Testis (tissue), 5 donors: ENCODE measurements at places on chromosomes 2 and 18. TPM values are rescaled to one million over a fixed set of nuclear protein-coding genes. Genes with fewer than 3 reads are reported as not detected.

DNA sequence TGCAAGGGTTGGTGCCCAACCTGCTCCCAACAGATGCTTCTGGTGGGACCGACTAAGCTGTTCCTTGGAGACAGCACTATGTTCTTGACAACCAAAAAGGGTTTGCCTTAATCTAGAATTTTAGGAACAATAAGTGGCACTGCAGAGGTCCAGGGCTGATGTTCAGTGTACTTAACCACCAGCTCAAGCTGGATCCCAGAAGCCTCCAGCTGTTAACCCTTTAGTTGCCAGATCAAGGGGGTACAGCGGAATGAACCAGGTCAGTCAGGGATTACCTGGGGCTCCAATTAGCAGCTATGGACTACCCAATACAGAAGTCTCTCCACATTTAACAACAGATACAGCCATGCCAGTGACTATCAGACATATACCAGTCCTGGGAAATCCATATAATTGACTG lies 3.5 kb downstream of the GPR75 start:
- no peak for DNase-seq
- H3K4me1 ChIP-seq, result no peaks in the 10 kb centered on the region
- no peaks in the 10 kb centered on the region for H3K27me3 ChIP-seq
- H3K27ac ChIP-seq, result no peak overlapping the region

C2orf66 gene
- 0.87 TPM for polyA plus RNA-seq

NEUROD1 gene
- polyA plus RNA-seq, result 0.62 TPM

DNA sequence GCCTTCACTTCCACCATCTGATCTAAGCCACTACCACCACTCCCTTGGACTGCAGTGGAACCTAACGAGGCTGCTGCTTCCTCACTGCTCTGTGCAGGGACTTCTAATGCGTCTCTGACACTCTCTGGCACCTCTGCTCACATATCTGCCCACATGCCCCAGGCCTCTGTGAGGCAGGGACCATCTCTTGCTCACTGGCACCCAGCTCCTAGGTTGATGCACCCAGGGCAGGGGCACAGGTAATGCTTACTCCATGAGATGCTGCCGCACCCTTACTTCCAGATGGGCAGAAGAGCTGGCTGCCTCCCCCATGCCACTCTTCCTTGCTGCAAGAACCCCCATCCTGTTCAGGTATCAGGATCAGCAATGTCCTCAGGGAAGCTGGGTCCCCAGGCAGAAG lies 294.0 kb upstream of the HS6ST1 start:
- H3K36me3 ChIP-seq, result no peaks in the 10 kb centered on the region
- no peak overlapping the region for H3K27ac ChIP-seq
- no peak overlapping the region for H3K4me3 ChIP-seq
- no peak for DNase-seq
- no peaks in the 10 kb centered on the region for H3K27me3 ChIP-seq

DNA sequence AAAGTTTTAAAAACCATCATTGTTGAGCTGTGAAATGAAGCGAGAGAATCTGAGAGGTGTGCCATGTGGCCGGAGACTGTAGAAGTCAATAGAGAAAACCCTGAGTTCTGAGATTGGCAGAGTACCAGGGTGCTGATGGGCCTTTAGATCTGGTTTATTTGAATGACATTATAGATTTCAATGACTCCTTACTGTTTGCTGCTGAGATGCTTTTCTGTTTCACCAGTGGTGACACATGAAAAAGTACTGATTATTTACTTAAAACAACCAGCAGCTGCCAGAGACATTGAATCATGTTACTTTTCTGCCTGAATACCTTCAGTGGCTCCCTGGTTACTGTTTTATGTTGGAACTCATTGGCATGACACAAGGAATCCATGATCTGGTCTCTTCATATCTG lies 602.7 kb upstream of the ZNF804A start:
- DNase-seq, result no peak
- H3K4me3 ChIP-seq, result no peak overlapping the region
- H3K27me3 ChIP-seq, result no peaks in the 10 kb centered on the region
- no peak overlapping the region for H3K27ac ChIP-seq

DNA sequence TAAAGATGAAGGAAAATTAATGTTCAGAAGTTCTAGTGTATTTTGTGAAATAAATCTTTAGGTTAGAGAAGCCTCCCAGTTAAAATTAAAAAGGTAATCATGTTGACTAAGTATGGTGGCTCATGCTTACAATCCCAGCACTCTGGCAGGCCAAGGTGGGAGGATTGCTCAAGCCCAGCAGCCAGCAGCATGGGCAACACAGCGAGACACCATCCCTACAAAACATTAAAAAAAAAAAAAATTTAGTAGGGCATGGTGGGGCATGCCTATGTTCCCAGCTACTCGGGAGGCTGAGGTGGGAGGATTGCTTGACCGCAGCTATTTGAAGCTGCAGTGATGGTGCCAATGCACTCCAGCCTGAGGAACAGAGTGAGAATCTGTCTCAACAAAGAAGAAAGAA lies 17.9 kb downstream of the XPO1 start:
- no peak overlapping the region for H3K27ac ChIP-seq
- no peaks in the 10 kb centered on the region for H3K36me3 ChIP-seq
- no peaks in the 10 kb centered on the region for H3K27me3 ChIP-seq
- DNase-seq, result peak; percentile 70
- H3K4me3 ChIP-seq, result no peak overlapping the region
- H3K4me1 ChIP-seq, result peaks cover 22% of the 10 kb centered on the region

BUB1 gene
- 70.0 TPM for polyA plus RNA-seq

DNA sequence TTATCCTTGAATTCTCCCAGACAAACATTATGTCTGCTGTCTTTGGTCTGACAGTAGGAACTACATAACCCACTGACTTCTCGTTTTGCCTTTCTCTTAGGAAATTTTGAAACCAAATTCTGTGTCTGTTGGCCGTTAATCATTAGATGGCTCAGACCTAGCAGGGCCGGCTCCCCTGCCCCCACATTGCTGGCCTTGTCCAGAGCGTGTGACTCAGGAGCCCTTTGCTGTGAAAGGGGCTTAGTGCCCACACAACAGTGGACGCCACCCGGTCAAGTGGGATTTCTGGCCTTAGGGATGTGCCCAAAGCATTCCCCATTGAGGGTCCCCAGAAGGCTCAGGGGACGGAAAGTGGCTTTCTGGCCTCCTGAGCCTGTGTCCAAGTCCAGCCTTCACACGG lies 137.5 kb downstream of the CTIF start:
- H3K4me3 ChIP-seq, result no peak overlapping the region
- H3K4me1 ChIP-seq, result peaks cover 23% of the 10 kb centered on the region
- H3K27me3 ChIP-seq, result no peaks in the 10 kb centered on the region
- DNase-seq, result no peak

OTOS gene
- 1.2 TPM for polyA plus RNA-seq

GRCh38 chr2:148303161-148303560 lies 282.3 kb downstream of the MBD5 start:
- H3K36me3 ChIP-seq, result no peaks in the 10 kb centered on the region
- H3K27me3 ChIP-seq, result no peaks in the 10 kb centered on the region
- DNase-seq, result no peak
- no peaks in the 10 kb centered on the region for H3K4me1 ChIP-seq
